ENCODE measurements at places on chromosomes 13 and 19.

DNA sequence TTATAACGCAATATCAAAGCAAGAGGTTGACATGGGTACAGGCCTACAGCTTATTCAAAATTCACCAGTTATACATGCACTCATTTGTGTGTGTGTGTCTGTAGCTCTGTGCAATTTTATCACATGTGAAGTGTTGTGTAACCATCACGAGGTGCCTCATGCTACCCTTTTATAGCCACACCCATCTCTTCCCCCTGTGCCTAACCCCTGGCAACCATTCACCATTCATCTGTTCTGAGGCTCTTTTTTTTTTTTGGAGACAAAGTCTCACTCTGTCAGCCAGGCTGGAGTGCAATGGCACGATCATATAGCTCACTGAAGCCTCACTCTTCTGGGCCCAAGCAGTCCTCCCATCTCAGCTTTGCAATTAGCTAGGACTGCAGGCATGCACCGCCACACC lies 78.4 kb downstream of the DPF1 start:
- no peak for DNase-seq

DNA sequence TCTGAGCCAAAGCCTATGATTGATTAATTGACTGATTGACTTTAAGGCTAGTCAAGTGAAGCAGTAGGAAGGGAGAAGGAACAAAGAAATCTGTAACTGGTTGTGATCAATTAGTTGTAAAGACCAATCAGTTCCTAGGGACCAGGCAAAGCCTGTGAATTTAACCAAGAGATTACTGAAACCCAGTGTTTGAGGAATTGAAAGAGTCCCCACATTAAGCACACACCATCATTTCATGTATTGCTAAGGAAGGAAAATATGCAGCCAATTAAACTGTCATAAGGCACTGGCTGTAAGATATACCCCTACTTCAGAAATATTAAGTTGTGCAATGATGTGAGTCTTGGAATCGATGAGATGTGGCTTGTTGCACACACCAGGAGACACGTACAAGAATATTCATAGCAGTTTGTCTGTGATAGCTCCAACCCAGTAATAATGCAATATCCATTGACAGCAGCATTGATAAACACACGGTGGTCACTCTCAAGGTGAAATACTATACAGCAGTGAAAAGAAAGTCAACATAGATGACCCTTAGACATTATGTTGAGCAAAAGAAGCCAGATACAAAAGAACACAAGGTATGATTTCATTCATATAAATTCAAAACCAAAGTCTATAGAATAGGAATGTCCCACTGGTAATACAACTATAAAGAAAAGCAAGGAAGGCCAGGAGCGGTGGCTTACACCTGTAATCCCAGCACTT lies 9.0 kb downstream of the C19orf47 start:
- no peak for DNase-seq

DNA sequence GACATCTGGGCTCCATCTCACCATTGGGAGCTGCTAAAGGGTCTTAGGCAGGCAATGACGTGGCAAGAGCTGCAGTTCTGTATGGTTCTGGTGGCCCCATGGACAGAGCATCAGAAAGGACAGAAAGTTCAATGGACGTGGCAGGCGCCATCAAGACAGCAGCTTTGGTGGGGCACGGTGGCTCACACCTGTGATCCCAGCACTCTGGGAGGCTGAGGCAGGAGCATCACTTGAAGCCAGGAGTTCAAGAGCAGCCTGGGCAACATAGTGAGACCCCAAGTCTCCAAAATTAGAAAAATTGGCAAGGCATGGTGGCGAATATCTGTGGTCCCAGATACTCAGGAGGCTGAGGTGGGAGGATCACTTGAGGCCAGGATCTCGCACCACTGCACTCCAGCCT lies 9.5 kb downstream of the EVI5L start:
- no peak for DNase-seq

- no peak for DNase-seq
Measured at GRCh38 chr13:27353166-27353583, 71.2 kb upstream of the GTF3A start.

- DNase-seq = no peak
Measured at GRCh38 chr13:90974249-90974975, 373.1 kb upstream of the MIR17HG start.

DNA sequence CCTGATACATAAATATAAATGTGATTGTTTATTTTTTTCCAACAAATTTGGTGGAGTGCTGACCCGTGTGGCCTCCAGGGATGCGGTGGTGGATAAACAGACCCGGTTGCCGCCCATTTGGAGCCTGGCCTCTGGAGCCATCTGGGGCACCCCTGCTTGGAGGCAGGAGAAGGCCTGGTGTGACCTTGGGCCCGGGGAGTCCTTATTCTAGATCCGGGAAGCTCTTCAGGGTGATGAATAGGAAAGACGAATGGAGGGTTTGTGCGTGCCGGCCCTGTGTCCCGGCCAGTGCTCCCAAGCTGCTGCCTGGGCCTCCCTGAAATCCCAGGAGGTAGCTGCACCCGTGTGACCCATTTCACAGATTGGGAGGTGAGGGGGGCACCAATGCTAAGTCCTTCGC lies 11.5 kb downstream of the PAK4 start:
- DNase-seq = no peak

DNA sequence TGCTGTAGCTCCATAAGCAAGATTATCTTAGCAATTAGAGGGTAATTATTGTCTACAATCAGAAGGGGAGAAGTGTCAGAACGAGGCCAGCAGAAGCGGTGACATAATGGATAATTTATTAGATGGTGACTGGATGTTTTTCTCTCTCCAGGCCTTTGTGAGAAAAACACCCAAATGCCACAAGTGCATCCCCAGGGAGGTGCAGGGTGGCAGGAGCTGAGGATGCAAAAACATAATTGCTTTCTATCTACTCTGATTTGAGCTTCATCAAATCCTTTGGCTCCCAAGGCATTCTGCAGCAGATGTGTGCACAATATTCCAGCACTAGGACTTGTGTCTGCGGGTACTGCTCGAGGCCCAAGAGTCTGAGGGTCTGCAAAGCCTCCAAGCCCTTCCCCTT lies 220.1 kb upstream of the SERP2 start:
- no peak for DNase-seq

DNA sequence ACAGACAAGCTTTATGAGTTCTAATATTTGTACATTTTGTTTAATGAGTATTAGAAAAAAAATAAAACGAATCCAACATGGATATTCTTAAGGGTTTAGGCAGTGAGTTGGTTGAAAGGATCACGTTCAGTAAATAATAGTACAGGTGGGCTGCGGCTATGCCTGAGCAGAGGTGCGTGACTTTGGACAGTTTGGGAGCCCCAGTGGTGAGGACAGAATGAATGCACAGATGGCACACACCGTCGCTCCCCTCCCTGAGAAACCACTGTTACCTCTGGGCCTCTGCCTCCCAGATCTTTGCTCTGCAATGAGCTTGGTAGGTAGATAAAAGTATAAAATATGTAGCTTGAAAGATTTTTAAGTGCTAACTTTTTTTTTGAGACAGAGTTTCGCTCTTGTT lies 153.3 kb downstream of the SIPA1L3 start:
- DNase-seq = no peak

DNA sequence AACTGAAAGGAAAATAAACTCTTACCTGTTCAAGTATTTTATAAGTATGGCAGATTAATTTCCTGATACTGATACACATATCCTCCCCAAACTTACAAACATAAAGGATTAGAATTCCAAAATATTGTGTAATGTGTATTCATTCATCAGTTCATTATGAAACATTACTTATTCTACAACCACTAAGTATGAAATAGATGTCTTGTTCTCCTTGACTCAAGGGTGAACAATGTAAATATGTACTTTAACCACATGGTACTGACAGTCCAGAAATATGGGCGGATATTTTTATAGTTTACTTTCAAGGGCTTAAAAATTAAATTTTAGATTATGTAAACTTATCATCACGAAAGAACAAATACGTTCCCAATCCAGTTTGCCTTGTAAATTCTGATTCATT lies 334.0 kb downstream of the LIG4 start:
- no peak for DNase-seq

DNA sequence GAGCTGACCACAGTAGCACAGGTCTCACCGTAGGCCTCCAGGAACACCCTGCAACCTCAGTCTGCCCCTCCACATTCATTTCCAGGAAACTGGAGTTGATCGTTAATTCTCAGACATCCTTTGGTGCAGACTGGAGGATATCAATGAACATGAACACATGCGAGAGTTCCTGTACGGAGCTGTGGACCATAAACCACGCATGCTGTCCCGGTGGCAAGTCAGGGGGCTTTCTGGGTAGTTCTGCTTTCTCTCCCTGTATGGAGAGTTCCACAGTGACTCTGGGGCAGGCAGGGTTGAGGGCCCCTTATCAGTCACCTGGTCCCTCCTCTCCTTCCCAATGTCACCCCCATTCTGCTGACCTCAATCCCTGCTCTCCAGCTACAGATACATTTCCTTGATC lies 55.5 kb upstream of the URI1 start:
- no peak for DNase-seq

DNA sequence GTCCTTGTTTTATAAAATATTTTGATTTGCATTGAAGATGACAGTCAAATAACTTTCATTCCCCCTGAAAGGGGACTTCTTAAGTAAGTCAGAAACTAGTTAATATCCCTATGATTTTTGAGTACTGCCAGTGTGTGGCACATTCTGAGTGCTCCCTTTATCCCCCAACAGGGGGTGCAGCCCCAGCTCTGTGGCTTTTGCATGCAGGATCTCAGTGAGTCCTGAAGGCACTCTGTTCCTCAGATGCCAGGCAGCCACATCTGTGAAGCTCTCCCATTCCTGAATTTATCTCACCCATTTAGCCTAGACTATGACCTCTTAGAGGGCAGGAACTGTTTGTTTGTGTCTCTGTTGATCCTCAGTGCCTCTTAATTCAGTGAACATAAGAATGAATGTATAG lies 123.1 kb downstream of the CDK8 start:
- DNase-seq = peak; percentile 11

- DNase-seq = no peak
Measured at GRCh38 chr19:11747277-11747676, 8.5 kb upstream of the ZNF823 start.

GRCh38 chr19:42281146-42281826 lies 12.2 kb downstream of the CIC start:
- DNase-seq = peak; percentile 58

DNA sequence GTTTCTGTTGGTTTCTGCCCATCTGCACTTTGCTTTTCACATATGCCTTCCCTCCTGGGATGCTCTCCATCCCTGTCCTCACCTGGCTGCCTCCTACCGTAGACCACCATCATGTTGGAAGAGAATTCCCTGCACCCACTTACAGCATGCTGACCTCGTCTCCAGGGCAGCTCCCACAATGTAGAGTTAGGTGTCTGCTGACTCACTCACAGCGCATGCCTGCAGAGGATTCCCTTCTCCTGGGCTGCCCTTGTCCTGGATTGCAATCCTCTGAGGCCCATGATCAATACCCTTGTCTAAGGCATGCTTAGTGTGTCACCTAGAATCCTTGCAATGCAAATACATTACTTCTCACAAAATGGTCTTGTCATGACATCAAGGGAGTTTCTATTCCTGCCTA lies 43.6 kb downstream of the STOML3 start:
- no peak for DNase-seq

- DNase-seq = no peak
Measured at GRCh38 chr13:52446265-52446664, 4.2 kb downstream of the VPS36 start.

GRCh38 chr19:16420336-16420676 lies 51.5 kb downstream of the EPS15L1 start:
- peak; percentile 49 for DNase-seq

DNA sequence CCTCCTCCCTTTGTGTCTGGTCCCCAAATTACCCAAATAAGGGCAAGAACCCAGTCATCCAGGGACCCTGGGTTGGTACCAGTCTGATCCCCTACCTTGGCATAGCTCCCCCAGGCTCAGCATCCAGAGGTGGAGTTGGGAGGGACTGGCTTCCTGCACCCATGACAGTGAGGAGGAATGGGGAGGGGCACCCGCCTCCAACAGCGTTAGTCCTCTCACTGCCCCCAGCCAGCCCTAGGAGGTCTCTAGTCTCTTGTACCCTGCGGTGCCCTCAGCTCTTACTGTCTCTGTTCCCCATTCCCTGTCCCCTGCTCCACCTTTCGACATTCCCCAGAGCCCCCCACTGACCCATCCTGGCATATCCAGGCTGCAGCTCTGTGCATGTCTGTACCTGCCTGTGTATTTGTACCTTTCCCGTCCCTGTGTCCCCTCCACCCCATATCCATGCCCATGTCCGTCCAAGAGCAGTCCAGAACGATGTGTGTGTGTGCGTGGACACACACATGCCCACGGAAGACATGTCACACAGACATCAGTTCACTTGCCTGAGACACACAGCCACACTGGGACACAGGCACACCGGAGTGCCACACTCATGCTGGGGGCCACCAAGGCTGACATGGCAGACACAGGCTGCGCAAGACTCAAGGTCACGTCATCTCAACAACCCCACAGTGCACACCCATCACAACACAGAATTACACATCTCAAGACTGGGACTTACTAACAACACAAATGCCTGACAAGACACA lies 17.8 kb downstream of the ERFL start:
- DNase-seq = no peak

- DNase-seq = no peak
Measured at GRCh38 chr19:51293571-51294210, 17.8 kb upstream of the IGLON5 start.

DNA sequence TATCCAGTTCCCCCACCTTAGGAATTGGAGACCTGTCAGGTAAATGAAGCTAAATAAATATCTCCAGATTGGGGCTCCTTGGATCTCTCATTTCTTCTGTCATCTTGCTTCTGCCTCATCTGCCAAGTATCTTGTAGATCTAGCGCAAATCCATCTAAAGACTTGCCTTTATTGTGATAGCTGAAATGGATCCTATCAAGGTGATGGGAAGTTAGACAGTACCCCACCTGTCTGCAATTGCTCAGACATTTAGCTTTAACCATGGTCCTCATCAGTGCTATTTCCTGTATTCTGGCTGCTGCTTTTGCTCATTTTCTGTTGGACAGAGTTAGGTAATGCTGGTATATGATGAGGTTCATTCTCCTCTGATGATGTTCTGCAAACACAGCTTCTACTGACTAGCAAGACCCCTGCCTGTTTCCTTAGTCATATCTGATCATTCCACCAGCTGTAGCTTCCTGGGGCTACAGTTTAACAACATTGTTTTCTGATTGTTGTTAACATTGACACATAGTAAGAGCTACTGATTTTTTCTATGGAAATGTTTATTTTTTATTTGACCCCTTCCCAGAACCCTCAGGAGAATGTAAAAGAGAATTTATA lies 340.0 kb downstream of the DCT start:
- no peak for DNase-seq
